NCI-H1092 (cell line): ENCODE measurements at places on chromosomes 11 and 22.

DNA sequence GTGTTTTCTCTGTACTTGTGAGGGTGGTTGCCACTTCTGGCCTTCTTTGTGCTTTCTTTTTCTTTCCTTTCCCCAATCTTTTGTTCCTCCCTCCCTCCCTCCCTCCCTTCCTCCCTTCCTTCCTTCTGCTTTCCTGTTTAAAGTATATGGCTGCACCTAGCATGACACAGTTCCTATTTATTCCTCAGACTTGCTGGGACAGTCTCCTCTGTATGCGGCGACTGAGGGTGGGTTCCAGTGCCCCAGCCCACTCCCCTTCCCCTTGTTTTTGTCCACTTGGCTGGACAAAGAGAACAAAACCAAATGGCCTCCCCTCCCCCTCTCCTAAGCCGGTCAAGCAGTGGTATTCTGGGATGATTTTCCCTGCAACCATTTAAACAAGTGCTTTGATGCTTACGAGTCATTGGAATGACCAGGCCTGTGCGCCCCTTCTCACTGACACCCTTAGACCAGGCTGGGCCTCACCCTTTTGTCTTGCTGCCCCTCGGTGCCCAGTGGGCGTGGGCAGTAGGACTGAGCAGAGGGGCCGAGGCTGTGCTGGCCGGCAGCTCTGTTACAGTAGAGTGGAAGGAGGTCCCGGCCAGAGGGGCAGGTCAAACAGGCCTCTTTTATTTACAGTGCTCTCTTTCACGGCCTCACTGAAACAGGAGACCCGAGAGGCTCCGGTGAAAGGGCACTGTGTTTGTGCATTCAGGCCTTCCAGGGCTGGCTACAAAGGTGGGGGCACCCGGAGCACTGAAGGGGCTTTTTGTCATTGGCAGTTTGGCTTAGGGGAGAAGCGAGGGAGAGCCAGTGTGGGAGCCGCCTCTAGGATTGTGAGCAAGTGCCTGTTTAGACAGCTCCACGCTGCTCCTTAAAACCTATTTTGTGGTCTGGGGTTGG is 32.2 kb downstream of the ZBTB16 start:
- no peak for DNase-seq

GRCh38 chr11:67572747-67573419 is 10.7 kb upstream of the GSTP1 start:
- peak; percentile 60 for DNase-seq

GRCh38 chr11:62512961-62513360 is 33.6 kb downstream of the AHNAK start:
- DNase-seq, result no peak

GRCh38 chr11:64996710-64997380 is at the start of gene BATF2:
Gene BATF2 (minus strand): TSS chr11:64996971. CDS start chr11:64996914, 57 bp downstream.
- DNase-seq, result peak; percentile 61

DNA sequence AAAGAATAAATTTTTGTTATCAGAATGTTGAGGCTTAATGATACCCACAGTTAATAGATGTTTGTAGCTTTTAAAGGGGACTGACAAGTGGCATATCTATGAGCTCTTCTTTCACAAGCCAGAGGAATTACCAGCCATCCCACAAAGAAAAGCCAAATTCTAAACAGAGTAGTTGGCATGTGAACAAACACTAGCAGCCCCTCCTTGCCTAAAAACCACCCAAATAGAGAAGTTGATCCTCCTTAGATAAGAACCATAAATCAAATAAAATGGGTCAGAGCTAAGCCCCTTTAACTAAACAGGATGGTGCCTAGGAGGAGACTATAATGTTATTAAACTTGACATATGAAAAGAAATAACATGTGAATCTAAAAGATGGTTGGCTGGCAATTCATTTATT is 11.4 kb downstream of the LPXN start:
- DNase-seq, result no peak

DNA sequence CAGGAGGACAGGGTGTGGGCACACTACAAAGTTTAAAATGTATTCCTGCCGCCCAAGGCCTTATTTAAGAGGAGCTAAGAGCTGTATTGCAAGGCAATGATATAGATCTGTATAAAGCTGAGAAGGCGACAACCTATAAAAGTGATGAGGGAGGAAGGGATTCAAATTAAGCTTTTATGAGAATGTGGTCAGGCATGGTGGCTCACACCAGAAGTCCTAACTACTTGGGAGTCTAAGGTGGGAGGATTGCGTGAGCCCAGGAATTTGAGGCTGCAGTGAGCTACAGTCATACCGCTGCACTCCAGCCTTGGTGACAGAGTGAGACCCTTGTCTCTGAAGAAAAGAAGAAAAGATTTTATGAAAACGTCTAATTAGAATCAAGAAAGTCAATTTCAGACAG is 9.7 kb upstream of the GLB1L3 start:
- no peak for DNase-seq

GRCh38 chr11:96141626-96142025 is 201.4 kb downstream of the MAML2 start:
- DNase-seq, result no peak

GRCh38 chr11:125517116-125517770 is 21.2 kb upstream of the FEZ1 start:
- DNase-seq, result no peak
